Ovary (tissue), 10 donors: ENCODE measurements at places on chromosomes 12 and 14. TPM values are rescaled to one million over a fixed set of nuclear protein-coding genes. Genes with fewer than 3 reads are reported as not detected.

GRCh38 chr12:38906482-38907200, 1.2 kb upstream of the CPNE8 start:
- DNase-seq = peak; percentile 87

GRCh38 chr14:73503648-73504047, 12.9 kb downstream of the RIOX1 start:
- no peak for DNase-seq

Gene PTPN11
- total RNA-seq = 81.7 TPM

Gene B4GALNT3
- 2.6 TPM for total RNA-seq

Gene RILPL2
- 5.9 TPM for total RNA-seq

Gene ACSS3
- total RNA-seq = 43.7 TPM

Gene SERPINA12
- total RNA-seq = not detected

Gene PYGL
- 25.8 TPM for total RNA-seq
